Mucosa of gallbladder (tissue), 1 donor: ENCODE measurements at places on chromosomes 6 and 20. TPM values are rescaled to one million over a fixed set of nuclear protein-coding genes. Genes with fewer than 3 reads are reported as not detected.

Gene PYGB
- 99.5 TPM for total RNA-seq

Gene TREM2
- 26.7 TPM for total RNA-seq

Gene TINAG
- total RNA-seq, result 8.8 TPM

Gene ANKRD66
- total RNA-seq, result not detected

Gene SLC25A27
- 28.9 TPM for total RNA-seq

Gene ERVFRD-1
- total RNA-seq, result 0.40 TPM

Gene TRIM10
- 5.4 TPM for total RNA-seq

Gene GABRR1
- total RNA-seq, result not detected

Gene GSTA4
- total RNA-seq, result 19.9 TPM

Gene SSTR4
- not detected for total RNA-seq

Gene PAX1
- not detected for total RNA-seq
